Cardiac atrium fibroblast (primary cell): ENCODE measurements at places on chromosomes 5 and 9. TPM values are rescaled to one million over a fixed set of nuclear protein-coding genes. Genes with fewer than 3 reads are reported as not detected.

OLFML2A gene
- total RNA-seq = 0.49 and 0.90 TPM in 2 replicates

KIF4B gene
- not detected in 2 replicates for total RNA-seq

TSSK1B gene
- 0.97 TPM in 1 of 2 replicates, not detected in the other for total RNA-seq

GPX3 gene
- 8.9 and 15.9 TPM in 2 replicates for total RNA-seq

PCDHGA4 gene
- 4.7 and 6.3 TPM in 2 replicates for total RNA-seq

TNFSF15 gene
- 0.16 TPM in 1 of 2 replicates, not detected in the other for total RNA-seq

EMB gene
- total RNA-seq = 0.81 TPM in 1 of 2 replicates, not detected in the other

MLANA gene
- total RNA-seq = not detected in 2 replicates

SLC46A2 gene
- not detected in 2 replicates for total RNA-seq

PAX5 gene
- total RNA-seq = not detected in 2 replicates

SERF1B gene
- 31.8 and 46.9 TPM in 2 replicates for total RNA-seq

KCNIP1 gene
- not detected in 2 replicates for total RNA-seq

GARIN3 gene
- not detected in 2 replicates for total RNA-seq

COL5A1 gene
- total RNA-seq = 1,059 and 1,217 TPM in 2 replicates
